Regular cardiac myocyte (primary cell): ENCODE measurements at places on chromosomes 3 and 15. TPM values are rescaled to one million over a fixed set of nuclear protein-coding genes. Genes with fewer than 3 reads are reported as not detected.

The ADPRH gene
- 5.6 and 7.5 TPM in 2 replicates for total RNA-seq

The SEMA3G gene
- under 0.01 TPM in 2 replicates for total RNA-seq

The ZNF639 gene
- 36.6 and 42.4 TPM in 2 replicates for total RNA-seq

The TICRR gene
- 3.7 and 5.0 TPM in 2 replicates for total RNA-seq

The LMLN gene
- 8.5 and 8.6 TPM in 2 replicates for total RNA-seq
